ENCODE measurements at places on chromosomes 3 and 15.

- DNase-seq: no peak
Observed at GRCh38 chr3:129360171-129360611, 68.2 kb downstream of the EFCAB12 start.

DNA sequence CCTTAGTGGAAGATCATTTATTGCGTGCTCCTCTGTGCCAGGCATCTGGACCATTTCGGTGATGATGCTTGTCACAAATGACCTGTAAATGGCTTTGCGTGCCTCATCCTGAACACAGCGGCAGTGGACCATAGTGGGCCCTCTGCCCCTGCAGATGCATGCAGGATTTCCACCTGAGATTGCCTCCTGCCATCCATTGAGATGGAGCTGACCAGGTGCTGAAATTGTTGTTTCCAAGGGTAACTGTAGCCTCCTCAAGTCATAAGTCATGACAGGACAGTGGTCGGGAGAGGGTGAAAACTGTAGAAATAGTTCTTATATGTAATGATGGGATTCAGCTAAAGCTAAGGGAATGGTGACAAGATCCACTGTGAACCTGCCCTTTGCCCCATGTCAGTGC lies 35.5 kb downstream of the CLSTN2 start:
- no peak for DNase-seq

- DNase-seq: no peak
Observed at GRCh38 chr15:97915261-97915660, 45.2 kb upstream of the ARRDC4 start.

DNA sequence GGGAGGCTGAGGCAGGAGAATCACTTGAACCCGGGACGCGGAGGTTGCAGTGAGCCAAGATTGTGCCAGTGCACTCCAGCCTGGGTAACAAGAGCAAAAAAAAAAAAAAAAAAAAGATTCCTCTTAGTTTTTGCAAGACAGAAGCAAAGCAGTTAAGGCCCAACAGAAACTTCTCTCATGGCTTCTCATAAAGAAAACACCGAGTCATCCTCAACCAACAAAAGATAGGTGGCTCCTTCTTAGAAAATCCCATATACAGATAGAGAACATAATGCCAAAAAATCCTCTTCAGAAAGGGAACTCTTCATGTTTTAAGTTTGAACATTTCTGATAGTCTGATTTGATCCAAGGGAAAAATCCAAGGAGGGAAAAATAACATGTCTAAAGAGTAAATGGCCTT lies 12.5 kb upstream of the SKIL start:
- DNase-seq: no peak

- no peak for DNase-seq
Observed at GRCh38 chr15:81785181-81785580, 260.6 kb downstream of the MEX3B start.

GRCh38 chr3:186826410-186826975 lies 16.0 kb upstream of the ADIPOQ start:
- peak; percentile 28 for DNase-seq

DNA sequence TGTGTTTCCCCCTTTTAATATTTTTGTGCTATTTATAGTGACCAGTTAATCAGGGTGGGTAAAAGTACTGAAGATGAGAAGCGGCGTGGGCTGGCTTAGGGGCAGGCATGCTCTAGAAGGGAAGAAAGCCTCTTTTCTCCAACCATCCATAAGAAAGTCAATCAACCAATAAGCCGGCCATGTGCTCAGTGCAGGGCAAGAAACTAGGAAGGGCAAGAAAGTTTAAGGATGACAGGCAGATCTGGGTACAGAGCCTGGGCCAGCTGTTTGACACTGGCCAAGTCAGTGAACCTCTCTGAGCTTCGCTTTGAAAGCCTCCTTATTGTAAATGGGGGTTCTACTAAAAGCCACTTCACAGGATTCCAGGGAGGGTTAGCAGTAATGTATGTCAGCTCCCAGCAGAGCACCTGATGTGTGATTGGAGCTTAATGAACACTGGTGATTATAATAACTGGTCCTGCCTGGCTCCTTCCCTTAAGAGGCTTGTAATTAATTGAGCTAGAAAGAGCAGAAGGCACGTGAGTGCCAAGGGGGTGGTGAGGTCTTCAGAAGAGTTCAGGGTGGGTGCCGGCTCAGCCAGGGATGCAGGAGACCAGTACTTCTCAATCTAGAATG lies 5.7 kb upstream of the CHRNA3 start:
- DNase-seq: no peak

DNA sequence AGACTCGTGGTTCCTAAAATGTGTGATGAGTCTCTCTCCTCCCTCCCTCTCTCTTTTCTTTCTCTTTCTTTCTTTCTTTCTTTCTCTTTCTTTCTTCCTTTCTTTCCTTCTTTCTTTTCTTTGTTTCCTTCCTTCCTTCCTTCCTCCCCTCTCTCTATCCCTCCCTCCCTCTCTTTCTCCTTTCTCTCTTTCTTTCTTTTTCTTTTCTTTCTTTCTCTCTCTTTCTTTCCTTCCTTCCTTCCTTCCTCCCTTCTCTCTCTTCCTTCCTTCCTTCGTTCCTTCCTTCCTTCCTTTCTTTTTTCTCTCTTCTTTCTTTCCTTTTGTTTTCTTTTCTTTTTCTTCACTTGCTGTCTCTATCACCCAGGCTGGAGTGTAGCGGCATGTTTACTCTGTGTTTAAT lies 290.8 kb downstream of the NFKBIZ start:
- DNase-seq: no peak

- no peak for DNase-seq
Observed at GRCh38 chr3:159169828-159170227, 368.0 kb downstream of the MFSD1 start.

DNA sequence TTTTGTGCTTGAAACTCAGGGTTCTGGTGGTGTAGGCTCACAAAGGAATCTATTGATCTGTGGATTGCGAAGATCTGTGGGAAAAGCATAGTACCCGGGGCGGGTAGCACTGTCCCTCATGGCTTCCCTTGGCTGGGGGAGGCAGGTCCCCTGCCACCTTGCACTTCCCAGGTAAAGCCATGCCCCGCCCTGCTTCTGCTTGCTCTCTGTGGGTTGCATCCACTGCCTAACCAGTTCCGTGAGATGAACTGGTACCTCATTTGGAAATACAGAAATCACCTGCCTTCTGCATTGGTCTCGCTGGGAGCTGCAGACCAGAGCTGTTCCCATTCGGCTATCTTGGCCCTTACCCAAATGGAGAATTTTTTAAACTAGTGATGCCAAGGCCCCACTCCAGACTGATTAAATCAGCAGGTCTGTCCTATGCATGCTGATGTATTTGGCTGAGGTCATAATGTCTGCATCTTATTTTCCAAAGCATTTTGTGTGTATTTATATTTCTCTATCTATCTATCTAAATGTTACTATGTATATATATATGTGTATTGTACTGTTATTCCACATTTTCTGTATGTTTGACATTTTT lies 65.5 kb upstream of the SLC7A14 start:
- DNase-seq: no peak

DNA sequence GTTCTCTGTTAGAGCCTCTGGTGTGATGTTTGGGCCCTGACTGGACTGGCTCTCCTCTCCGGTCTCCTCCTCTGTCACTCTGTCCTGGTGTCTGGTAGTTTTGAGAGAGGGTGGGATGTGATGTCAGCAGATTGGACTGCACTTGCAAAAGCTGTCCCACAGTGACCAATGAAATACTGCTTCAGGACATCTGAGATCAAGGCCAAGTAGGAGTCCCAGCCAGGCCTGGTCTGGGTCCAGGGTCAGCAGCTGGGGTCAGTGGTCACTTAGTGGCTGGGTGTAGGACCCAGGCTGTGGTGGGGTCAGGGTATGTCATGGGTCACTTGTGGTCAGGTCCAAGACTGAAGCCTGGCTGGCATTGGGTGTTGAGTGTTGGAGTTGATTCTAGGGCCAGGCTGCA lies 20.9 kb downstream of the ALDH1L1 start:
- DNase-seq: no peak

GRCh38 chr3:184354121-184354728 lies 7.2 kb downstream of the CLCN2 start:
- DNase-seq: peak; percentile 78

DNA sequence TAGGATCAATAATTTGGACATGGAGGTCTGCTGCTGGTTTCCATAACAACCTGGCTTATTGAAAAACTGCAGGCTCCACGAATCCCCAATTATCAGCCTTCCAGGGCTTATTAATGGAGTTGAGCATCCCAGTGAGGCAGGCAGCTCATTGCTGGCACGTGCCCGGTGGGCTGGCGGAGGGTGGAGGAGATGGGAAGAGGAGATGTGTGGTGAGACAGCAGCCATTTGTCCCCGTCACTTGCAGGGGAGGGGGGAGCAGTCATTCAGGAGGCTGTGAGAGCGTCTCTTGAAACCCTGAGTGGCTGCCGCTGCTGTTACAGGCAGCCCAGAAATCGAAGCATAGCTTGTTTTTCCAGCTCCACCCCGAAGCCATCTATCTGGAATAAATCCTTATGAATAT lies 70.6 kb downstream of the GAP43 start:
- DNase-seq: no peak

GRCh38 chr3:194447161-194447560 lies 39.6 kb downstream of the ATP13A3 start:
- DNase-seq: no peak

GRCh38 chr3:154795582-154795981 lies 284.5 kb upstream of the MME start:
- no peak for DNase-seq

- no peak for DNase-seq
Observed at GRCh38 chr3:141410846-141411245, 42.5 kb downstream of the ZBTB38 start.

DNA sequence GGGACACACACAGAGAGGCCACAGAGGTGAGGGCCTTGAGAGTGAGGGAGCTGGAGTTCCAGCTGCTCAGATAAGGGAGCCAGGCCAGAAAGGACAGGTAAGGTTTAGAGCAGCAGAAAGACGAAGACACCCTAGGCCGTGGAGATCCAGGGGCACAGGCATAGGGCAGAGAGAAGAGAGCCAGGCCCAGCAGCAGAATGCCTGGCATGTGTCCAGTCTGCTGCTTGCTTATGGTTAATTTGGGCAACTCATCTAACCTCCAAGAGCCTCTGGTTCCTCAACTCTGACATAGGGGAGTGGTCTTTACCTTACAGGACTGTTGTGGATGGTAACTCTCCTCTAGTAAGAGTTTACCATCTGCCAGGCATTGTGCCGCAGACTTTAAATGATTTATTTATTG lies 35.9 kb downstream of the STARD5 start:
- no peak for DNase-seq

DNA sequence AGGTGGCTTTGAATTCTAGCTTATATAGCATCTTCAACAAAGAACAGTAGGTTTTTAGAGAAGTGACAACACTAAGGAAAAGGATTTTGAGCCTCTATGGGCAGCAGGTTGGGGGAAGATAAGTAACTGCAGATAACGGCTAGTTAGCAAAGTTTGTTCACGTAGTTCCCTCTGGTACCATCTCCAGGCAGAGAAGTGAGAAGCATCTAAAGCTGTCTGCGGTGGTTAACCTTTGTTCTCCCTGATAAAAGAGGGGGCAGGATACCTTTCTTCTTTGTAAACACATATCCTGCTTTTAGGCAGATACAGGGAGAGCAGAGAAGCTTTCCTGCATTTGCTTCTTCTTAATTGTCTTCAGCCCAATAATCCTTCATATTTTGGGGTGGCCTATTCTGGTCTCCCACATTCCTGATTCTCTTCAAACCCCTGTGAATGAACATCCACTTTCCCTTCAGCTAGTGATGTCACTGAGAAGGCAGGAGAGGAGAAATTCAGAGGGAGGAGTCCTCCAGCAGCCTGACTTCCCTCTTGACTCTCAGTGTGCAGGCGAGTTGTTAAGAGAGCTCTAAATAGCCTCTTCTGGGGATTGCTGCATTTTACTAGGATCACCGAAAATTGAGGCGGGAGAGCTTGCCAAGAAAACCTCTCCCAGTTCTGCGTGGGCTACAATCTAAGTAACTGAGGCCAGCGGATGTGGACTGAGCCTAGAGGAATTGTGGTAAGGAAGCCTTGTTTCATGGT lies 393.7 kb upstream of the C2CD4B start:
- no peak for DNase-seq

- no peak for DNase-seq
Observed at GRCh38 chr3:45765958-45766357, 30.4 kb downstream of the SLC6A20 start.

DNA sequence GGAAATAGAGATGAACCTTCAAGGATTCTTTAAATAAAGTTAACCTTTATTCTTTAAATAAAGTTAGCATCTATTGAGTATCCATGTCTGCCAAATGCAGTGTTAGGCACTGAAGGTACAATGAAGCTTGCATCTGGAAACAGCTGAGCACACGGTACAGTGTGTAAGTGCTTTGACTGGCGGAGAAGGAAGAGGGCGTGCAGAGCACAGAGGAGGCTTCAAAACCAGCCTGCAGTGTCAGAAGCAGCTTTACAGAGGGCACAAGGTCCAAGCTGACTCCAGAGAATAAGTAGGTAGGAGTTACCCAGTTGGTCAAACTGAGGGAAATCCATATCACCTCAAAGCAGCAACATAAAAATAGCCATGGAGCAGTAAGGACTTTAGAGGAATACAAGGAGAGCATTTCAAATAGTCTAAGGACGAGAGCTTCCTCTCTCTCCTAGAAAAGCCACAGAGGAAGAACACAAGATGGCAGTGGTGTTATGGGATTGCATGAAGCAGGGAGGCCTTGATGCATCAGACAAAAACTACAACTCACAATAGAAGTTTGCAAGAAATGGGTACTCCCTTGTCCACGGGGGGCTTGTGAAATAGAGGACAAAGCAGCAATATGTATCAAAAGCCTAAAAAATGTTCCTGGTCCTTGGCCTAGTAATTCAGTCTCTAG lies 60.3 kb upstream of the PPP2R3A start:
- DNase-seq: no peak

Data from activated CD4-positive, alpha-beta T cell treated with anti-CD3 and anti-CD28 coated beads for 48 hours (primary cell).